Glutamatergic neuron (in vitro differentiated cells): ENCODE measurements at places on chromosomes 7 and 10. TPM values are rescaled to one million over a fixed set of nuclear protein-coding genes. Genes with fewer than 3 reads are reported as not detected.
A peak's percentile ranks its signal among the peaks of the same experiment; 100 is the strongest.

- DNase-seq, result no peak
Observed at GRCh38 chr7:121519548-121520521, 123.7 kb upstream of the FAM3C start.

DNA sequence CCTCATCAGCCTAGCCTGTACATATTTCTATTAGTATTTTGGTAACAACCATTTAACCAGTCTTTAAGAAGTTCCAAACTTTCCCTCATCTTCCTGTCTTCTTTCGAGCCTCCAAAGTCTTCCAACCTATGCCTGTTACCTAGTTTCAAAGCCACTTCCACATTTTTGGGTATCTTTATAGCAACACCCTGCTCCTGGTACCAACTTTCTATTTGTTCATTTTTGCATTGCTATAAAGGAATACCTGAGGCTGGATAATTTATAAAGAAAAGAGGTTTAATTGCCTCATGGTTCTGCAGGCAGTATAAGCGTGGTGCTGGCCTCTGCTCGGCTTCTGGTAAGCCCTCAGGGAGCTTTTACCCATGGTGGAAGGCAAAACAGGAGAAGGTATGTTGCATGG, 578.8 kb upstream of the AUTS2 start:
- no peak for DNase-seq

GRCh38 chr7:132242192-132242812, 334.0 kb downstream of the PLXNA4 start:
- no peak for DNase-seq

DNA sequence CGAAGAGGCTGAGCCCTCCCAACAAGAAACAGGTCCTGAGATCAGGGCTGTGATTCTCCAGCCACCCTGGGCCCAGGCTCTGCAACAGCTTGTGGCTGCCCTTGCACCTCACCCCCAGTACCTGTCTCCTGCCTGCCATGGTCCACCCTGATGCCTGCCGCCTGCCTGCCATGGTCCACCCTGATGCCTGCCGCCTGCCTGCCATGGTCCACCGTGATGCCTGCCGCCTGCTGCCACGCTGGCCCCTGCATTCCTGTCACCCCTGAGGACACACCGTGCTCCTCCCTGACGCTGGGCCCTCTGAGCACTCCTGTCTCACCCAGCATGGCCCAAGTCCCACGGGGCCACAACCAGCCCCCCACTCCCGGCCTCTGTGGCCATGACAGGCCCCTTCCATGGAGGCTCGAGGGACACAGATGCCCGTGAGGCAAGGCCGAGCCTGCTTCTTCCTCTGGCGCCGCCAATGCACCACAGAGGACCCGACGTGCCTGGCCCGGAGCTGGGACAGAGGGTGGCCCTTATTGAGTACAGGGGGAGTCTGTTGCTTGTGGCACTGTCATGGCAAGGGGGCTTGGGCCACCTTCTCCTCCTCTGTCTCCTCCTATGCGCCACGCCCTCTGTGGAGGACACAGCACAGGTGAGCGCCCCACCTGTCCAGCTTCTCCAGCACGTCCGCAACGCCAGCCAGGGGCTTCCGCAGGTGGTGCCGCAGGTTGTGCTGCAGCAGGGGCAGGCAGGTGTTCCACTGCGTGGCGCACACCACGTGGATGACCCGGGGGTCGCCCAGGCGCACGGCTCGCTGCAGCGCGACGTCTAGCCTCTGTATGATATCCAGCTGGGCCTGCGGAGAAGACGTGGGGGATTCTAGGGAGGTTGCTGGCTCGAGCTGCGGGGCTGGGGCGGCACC, 18.1 kb downstream of the CFAP46 start:
- peak; percentile 11 for DNase-seq

The CHST3 gene
- 0.83 TPM for total RNA-seq

DNA sequence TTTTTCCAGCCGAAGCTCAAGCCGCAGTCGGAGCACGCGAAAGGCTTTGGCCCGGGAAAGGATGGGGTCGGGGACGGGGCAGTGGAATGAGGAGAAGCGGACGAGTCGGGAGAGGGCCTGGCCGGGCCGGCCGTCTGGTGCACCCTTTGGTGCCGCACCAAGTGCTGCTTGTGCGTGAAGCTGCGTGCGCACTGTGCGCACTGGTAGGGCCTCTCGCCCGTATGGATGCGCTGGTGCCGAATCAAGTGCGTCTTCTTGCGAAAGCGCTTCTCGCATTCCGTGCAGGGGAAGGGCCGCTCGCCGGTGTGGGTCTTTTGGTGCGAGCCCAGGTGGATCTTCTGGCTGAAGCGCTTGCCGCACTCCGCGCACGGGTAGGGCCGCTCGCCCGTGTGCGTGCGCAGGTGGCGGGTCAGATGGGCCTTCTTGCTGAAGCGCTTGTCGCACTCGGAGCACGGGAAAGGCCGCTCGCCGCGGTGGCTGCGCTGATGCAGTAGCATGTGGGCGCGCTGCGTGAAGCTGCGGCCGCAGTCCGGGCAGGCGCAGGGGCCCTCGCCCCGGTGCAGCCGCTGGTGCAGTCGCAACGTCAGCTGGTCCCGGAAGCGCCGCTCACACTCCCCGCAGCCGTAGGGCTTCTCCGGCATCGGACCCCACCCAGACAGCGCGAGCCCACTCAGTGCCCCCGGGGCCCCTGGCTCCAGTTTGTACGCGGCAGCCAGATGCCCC, 7.8 kb downstream of the ZNF467 start:
- DNase-seq, result peak; percentile 65

DNA sequence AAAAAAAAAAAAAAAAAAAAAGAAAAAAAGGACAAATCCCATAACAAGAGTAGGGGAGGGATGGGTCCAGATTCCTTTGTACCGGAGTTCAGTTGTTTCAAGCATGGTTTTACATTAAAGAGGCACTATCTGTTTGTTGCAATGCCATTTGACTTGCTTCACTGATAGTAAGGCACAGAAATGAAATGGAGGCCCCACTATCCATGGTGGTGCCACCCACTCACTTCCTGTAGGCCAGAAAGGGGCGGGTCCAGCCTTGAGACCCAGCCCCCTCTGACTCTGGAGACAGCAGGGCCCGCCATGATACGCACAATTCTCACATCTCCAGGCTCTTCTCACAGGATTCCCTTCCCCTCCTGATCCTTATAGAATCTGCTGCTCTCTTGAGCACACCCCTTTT, 100.0 kb downstream of the CLEC2L start:
- DNase-seq, result no peak

GRCh38 chr10:47047577-47048525, 136.6 kb downstream of the PTPN20 start:
- peak; percentile 90 for DNase-seq

- no peak for DNase-seq
Observed at GRCh38 chr7:157886266-157886665, 549.5 kb downstream of the DNAJB6 start.

The PKD2L1 gene
- 0.44 TPM for total RNA-seq

DNA sequence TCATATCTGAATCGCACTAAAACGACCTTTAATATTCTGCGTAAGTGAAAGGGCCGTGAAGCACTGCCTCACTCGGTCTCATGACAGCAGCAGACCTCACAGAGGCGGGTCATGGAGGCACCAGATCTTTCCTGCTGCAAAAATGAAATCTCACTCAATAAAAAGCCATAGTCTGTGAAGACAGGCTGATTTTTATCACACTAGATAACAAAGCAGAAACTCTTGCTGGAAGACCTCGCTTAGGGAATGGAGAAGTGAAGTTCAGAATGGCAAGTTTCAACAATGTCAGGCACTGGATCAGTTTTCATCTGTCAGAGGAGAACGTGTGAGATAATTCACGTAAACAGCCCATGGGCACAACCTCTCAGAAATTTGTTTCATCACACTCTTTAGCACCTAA, 8.0 kb downstream of the SEPHS1 start:
- DNase-seq, result no peak

The FRA10AC1 gene
- total RNA-seq, result 17.7 TPM

DNA sequence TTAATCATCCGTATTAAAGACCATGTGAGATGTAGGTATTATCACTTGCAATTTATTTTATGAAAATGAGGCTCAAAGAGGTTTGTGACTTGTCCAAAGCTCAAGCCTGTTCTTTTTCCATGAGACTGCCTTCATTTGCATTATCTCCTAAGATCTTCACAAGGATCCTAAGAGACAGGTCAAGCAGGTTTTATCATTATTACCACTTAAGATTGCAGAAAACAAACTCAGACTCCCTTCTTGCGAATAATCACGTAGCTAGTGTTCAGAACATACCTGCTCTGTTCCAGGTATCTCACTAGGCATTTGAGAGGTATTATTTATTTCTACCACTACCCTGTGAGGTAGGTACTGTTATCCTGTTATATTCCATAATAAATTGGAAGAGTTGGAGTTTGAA, 64.8 kb downstream of the ZNRF2 start:
- DNase-seq, result no peak

- DNase-seq, result no peak
Observed at GRCh38 chr7:100946111-100946510, 3.2 kb upstream of the MUC3A start.

DNA sequence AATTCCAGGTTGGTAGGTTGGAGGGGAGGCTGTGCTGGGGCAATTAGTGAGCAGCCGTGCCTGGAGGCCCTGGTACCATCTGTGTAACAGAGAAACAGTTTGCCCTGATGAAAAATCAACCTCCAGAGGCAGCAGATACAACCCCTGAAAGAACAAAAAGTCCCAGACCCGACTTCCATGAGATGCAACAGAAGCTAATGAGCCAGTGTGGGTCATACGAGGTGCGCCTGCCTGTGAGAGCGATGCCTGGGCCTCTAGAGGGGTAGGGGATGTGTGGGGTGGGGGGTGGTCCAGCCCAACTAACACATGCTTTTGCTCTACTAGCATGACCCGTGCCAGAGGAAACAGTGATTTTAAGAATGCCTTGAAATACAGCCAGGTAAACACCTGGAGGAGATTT, 39.3 kb downstream of the CELF2 start:
- DNase-seq, result no peak

The PLAC9 gene
- total RNA-seq, result not detected

The TMEM196 gene
- total RNA-seq, result 3.6 TPM

GRCh38 chr7:130593033-130593432, 75.5 kb downstream of the COPG2 start:
- DNase-seq, result no peak

GRCh38 chr10:84172467-84173356, 889 bp upstream of the GPR15LG start:
- DNase-seq, result no peak

GRCh38 chr7:125661-126060, 66.7 kb upstream of the FAM20C start:
- DNase-seq, result no peak

- no peak for DNase-seq
Observed at GRCh38 chr7:23200331-23200730, 18.5 kb downstream of the NUP42 start.

The BLVRA gene
- 63.4 TPM for total RNA-seq
